ENCODE measurements at places on chromosomes 12 and 14.

GRCh38 chr12:104336115-104336514, 32.6 kb downstream of the EID3 start:
- no peak for DNase-seq

DNA sequence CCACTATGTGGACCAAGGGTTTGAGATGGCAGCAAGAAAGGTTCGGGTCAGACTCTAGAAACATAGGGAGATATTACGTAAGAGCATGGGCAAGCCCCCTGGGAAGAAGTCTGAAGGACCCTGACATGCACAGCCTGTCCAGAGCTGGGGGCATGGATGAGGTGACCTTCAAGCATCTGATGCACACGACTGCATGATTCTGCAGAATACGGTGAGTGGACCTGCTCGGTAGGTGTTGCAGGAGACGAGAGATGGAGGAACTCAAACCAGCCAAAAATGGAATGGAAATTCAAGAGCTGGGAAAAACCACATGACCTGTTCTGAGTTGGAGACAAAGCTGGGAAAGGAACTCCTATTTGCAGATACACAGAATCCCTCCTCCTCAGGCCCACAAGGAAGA, 43.6 kb downstream of the ANO2 start:
- no peak for DNase-seq

DNA sequence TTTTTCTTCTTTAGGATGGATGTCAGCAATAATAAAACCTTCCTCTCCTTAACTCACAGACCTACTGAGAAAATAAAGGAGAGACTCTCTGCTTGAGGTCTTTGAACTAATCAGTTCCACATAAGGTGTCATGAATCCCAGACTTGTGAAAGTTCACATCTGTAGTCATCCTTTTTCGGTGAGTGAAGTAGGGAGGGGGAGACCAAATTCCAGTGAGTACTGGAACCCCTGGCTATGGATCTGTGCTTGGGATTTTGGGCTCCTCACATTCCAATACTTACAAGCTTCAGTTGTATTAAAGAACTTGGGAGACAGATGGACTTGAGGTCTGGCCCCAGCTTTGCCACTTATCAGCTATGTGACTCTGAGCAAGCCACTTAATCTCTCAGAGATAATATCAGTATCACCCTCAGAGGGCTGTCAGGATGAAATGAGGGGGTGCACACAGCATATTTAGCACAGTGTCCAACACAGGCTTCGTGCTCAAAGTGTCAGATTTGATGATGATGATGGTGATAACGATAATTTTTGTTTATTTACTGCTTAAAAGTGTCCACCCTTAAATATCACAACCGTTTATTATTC, 34.8 kb upstream of the APPL2 start:
- no peak for DNase-seq

GRCh38 chr12:94769776-94770759, 119.7 kb upstream of the TMCC3 start:
- no peak for DNase-seq

DNA sequence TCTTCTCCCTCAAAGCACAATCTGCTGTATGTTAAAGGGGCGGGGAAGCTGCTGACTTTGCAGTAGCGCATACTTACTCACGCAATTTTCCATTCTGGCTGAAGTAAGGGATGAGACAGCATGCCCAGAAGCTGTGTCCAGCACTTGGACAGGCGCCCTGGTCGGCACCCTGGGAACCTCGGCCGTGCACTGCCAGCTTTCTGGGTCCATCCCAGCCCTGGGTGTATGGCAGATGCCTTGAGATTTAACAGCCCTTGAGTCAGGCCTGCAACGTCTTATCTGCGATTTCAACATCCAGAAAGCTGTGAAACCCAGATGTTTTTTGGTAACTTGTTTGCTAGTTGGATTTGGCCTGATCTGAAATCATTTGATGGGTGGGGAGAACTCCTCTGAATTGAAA, 16.1 kb downstream of the EML1 start:
- DNase-seq, result no peak

DNA sequence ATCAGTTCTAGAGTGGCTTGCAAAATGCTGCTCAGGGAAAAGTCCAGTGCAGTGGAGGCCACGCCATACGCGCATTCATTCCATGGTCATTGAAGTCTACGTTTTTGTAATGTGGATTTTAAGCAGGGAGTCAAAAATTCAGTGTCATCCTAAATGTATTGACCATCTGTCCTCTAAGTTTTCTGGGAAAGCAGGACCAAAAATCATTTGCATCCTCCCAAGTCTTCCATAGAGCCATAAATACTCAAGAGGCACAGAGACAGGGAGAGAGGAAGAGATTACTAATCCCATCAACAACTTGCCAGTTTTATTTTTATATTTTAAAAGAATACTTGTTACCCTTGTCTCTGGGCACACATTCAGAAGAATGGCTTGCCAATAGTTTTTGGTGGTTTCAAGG, 36.9 kb downstream of the RHOJ start:
- no peak for DNase-seq

GRCh38 chr12:39984670-39985069, 121.2 kb downstream of the SLC2A13 start:
- DNase-seq, result no peak

DNA sequence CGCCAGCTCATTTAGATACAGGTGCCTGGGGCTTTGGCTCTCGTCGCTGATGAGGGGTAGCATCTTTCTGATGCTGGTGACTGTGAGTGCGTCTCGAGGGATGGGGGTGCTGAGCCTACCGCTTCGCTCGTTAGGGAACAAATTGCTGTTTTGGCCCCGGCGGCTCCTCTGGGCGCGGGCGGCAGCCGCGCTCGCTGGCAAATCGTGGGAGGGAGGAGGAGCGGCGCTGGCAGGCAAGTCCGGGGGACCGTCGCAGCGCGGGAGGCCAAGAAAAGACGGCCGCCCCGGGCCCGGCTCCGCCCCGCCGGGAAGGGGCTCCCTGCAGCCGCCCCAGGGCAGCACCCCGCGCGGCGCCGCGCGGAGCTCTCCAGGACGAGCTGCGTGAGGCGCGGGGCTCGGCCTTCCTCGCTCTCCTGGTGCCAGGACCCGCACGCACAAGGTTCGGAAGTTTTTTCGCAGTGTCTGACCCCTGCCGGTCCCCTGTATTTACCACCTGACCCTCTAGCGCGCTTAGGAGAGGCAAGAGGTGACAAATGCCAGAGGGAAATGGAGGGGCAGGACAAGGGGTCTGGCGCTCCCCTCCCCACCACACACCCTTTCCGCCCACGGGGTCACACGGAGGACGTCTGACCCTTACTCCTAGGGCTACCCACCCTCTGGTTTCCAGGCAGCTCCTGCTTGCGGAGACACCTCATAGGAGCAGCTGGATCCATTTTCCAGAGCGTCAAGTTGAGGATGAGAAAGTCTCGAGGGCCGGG, 899 bp upstream of the KCNH3 start:
- DNase-seq, result peak; percentile 31

GRCh38 chr14:49896966-49897365, 4.1 kb downstream of the ARF6 start:
- no peak for DNase-seq

GRCh38 chr12:14256121-14256520, 109.4 kb upstream of the ATF7IP start:
- DNase-seq, result peak; percentile 65

DNA sequence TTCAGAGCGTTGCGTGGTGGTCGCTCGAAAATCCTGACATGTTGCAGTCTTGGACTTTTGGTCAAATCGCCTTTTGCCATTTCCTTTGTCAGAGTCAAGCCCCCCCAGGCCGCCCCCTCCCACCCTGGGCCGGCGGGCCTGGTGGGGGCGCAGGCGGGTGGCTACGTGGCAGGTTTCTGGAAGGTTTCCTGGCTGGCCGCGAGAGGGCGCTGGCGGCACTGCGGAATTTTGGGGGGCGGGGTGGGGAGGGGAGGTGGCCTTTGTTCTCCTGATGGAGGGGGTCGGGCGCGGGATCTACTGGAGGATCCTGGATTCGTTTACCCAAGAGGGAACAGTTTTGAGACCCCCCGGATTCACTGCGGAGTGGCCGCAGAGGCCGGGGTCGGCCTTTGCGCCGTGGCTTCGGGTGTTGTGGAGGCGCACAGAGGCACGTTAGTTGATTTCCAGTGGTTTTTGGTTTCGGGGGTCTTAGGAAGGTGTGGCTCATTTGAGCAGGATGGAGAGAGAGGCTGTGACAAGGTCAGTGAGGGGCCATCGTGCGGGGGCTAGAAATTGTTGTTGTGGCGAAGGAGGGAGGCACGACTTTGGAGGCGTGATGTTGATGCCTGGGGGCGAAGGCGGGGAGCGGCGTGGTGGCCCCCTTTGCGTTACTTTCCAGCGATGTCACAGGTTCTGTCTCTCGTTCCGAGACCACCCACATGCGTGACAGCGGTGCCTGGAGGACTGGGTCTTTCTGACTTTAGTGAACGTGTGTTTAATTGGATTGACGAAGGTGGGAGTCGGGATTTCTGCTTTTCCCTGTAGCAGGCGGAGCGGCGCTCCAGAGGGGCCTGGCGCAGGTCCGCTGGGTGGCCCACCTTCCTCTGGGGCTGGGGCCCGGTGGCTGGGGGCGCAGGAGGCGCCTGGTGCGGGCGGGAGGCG, 1.4 kb downstream of the MEG3 start:
- no peak for DNase-seq

DNA sequence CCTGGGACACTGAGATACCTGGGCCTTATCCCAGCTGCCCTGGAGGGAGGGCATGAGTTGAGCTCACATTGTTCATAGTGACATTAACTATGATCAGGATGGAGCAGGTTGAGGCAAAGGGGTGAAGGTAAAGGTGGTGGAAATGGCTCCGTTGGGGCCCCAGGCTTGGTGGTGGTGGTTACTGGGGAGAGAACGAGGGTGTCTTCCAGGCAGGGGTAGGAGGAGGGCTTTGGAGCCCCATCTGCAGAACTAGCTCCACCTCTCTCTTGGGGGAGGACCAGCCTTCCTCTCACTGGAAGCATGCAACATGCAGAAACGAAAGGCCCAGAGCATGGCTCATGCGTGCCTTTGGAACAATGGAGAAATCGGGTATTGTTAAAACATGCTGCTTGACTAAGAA, 217.0 kb downstream of the SLC41A2 start:
- DNase-seq, result no peak

- no peak for DNase-seq
Observed at GRCh38 chr12:11763760-11764520, 114.5 kb downstream of the ETV6 start.

DNA sequence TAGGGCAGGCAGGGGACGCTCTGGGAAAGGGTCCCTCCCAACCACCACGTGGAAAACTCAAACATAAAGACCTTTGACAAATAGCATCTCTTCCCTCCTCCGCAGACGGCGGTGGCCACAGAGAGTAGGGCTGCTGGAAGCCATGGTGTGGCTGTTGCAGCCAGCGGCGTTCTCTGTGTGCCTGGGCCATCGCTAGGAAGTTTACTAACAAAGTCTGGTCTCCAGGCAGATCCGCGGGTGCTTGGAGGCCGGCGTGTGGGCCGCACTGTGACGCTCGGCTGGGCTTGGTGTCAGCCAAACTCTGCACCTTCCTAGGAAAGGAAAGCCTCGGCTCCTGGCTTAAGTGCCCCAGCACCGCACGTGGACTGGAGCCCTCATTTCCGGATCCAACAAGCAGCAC, 65.6 kb downstream of the CCDC88C start:
- no peak for DNase-seq

- no peak for DNase-seq
Observed at GRCh38 chr14:102939820-102940561, 17.5 kb downstream of the AMN start.

- DNase-seq, result no peak
Observed at GRCh38 chr12:132238488-132238854, 90.9 kb downstream of the GALNT9 start.

- DNase-seq, result no peak
Observed at GRCh38 chr12:123602651-123603195, 824 bp downstream of the DDX55 start.

DNA sequence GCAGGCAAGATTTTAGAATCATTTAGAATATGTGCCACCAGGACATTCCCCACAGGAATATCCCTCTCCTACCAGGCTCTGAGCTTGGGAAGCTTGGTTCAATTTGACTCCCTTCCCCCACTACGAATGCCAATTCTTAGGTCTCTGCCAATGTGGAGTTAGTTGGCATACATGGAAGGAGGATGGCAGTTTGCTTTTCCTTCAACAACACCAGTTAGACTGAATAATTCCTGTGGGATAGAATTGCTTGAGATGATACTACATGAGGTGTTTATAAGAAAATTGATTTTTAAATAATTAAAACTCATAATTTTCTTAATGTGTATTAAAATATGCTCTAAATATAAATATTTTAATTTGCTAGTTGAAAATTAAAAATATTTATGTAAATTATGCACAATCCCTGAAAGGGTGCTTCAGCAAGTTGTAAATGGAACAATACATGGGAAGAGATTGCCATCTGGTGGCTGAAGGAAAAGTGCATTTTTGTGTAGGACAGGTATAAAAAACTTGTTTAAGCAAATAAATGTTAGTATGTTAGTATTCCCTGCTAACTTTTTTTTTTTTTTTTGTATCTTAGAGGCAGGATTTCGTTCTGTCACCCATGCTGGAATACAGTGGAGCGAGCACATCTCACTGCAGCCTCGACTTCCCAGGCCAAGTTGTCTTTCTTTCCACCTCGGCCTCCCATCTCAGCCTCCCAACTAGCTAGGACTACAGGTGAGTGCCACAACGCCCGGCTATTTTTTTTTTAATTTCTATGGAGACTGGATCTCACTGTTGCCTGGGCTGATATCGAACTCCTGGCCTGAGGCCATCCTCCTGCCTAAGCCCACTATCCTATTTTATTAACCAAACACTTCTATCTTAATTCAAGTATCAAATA, 25.8 kb upstream of the STRAP start:
- peak; percentile 73 for DNase-seq

DNA sequence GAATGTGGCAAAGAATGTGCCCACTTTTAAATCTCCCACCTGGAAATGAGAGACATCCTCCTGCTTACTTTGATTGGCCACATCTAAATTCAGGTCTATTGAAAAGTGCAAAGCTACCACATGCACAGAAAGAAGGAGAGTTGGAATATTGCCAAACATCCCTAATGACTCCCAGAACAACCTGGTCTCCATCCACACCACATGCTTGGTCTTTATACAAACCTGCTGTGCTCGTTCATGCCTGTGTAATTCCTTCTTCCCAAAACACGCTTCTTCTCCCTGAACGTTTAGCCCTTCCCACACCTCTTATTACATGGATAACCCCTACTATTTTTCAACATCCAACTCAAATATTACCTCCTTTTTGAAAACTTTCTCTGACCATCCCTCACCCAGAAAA, 66.2 kb upstream of the BCL2L14 start:
- DNase-seq, result no peak

GRCh38 chr12:41512497-41512896, 324.4 kb downstream of the PDZRN4 start:
- no peak for DNase-seq

DNA sequence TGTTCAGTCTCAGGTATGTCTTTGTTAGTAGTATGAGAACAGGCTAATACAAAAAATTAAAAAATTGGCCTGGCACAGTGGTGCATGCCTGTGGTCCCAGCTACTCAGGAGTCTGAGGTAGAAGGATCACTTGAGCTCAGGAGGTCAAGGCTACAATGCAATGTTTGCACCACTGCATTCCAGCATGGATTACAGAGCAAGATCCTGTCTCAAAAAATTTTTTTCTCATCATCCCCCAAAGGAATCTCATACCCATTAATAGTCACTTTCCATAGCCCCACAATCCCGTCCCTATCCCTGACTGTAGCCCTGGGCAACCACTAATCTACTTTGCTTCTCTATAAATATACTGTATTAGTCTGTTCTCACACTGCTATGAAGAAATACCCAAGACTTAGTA, 57.8 kb downstream of the TTC8 start:
- DNase-seq, result no peak

Data from CD4-positive, alpha-beta T cell treated with Interferon alpha-2 for 1 hour (primary cell).